ENCODE measurements at places on chromosomes 1 and 21.

DNA sequence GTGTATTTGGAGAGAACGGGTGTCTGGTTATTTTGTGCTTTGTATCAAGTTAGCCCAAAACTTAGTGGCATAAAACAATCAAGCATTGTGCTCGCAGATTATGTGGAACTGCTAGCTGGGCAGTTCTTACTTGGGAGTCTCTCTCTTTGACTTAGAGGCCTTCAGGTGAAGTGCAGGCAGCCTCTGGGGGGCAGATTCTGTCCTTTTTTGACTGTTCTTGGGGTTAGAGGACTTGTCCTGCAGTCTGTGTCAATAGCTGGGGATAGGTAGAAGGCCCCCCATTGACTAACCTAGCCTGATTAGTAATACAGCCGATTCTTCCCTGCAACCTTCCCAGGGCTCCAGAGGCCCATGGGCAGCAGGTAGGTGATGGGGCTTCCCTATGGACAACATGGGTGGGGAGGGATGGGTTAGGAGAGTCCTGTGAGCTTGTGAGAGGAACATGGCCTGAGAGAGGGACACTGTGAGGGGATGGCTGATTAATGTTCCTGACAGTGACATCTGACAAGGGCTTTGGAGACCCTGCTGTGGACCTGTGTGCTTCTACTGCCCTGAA lies 37.2 kb upstream of the ACOT11 start:
- DNase-seq: no peak

DNA sequence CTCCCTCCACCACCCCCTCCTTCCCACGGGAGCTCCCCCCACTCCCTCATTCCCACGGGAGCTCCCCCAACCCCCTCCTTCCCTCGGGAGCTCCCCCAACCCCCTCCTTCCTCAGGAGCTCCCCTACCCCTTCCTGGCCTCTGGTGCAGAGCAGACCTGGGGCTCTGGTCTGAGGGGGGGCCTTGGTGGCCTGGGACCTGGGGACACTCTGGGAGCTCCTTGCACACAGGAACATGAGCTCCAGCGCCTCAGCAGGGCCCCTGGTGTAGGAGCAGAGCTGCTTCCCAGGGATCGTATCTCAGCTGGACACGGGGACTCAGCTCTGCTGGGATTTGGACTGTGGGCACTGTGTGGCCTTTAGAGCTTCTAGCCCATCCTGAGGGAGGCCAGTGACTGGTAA lies 19.7 kb upstream of the PRSS38 start:
- no peak for DNase-seq

GRCh38 chr1:205477121-205477758 lies 21.4 kb upstream of the BLACAT1 start:
- no peak for DNase-seq

- peak; percentile 60 for DNase-seq
Observed at GRCh38 chr1:36157115-36157903, 1.3 kb downstream of the MAP7D1 start.

- DNase-seq: no peak
Observed at GRCh38 chr1:203511930-203512329, 18.0 kb downstream of the OPTC start.

GRCh38 chr21:42654179-42654912 lies 925 bp downstream of the PDE9A start:
- DNase-seq: peak; percentile 78

- DNase-seq: no peak
Observed at GRCh38 chr1:224782281-224783000, 147.0 kb upstream of the DNAH14 start.

DNA sequence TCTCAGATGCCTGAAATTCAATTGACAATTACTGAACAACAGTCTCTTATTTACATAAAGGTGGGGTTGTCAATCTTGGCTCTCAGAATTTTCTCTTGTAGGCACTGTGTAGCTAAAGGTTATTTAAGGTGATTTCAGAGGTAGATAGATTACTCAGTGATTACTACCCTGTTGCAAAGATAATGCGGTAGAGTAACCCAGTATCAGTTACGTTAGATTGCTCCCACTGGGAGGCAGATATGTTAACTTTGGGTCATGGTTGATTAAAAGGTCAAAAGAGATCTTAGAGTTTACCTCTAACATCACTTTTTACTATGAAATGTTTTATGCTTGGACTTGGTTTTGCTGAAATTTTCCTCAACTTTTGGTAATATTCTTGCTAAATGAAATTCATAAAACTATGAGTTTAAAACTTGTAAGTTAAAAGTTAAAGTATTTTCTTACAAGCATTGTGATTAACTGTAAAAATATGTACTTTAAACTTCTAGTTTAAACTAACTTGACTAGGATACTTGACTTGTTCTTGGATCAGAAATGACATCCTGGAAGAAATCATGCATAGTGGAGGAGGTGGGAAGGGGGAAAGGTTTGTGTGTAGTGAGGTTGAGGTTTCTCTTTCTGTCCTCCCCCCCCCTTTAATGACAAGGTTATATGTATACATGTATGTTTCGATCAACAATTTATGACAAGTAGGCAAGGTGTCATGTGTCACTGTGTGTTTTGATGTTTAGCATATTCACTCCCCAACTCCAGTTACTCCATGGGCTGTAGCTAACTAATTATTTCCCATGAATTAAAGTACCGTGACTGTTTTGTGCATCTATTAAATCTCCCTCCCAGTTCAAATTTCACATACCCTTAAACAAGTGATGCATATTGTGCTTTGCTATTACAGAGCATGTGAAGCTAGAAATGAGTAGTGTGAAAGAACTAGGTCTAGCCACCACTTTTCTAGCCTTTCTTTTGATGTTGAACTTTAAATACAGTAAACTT lies 2.9 kb downstream of the LAMC1 start:
- DNase-seq: peak; percentile 39

GRCh38 chr1:147238053-147238902 lies 4.2 kb upstream of the CHD1L start:
- DNase-seq: no peak

DNA sequence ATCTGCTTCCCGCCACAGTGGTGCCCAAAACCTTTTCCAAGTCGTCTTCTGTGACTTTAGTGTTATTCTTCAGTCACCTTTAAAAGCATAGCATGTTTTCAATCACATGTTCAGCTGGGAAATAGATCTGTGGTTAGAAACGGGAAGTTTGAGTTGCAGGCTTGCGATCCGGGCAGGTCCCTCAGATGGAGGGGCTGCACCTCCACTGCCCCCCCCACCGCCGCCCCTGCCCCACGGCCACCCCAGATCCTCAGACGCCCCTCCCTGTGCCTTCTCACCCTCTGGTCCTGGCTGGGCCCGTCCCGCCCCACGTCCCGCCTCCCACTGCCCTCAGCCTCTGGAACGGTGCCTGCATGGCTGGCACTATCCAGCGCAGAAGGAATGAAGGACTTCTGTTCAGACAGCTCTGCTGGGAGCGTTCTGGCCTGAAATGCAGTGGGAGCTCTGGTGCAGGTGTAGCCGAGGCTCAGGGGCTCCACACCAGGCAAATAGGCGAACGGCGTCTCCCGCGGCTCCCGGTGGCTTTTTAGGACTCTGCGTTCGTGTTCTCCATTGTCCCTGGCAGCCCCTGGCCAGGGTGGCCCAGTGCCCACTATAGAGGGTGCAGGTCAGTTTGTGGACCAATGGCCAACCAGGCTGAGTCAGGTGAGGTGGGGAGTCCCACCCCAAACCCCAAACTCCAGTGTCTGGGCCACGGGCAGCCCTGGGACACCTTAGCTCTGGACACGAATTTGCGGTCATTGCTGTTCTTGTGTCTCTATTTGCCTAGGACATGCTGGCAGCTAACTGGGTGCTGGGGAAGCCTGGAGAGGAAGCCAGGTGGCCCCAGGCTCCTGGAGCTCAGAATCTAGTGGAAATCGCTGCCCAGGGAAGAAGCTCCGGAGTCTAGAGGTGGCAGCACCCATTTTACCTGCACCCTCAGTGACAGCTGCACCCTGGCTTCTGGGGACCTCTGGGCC lies 67.1 kb downstream of the FAAP20 start:
- DNase-seq: no peak

DNA sequence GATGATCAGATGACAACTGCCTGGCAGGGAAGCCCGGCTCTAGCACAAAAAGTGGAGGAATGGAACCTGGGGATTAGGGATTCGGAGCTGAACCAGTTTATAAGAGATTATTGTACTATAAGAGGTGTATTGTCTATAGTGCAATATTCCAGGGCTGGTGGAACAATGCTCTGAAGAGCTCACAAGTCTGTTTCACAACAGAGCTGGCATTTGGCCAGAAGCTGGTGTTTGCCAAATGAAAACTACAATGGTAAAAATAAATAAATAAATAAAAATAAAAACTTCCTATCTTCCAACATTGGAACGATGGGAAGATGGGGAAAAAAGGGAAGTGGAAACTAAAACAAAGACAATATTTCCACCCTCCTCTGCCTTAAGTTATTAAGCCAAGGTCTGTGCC lies 73.5 kb downstream of the CHODL start:
- no peak for DNase-seq

GRCh38 chr1:171429137-171429536 lies 56.2 kb upstream of the PRRC2C start:
- no peak for DNase-seq

GRCh38 chr1:116769104-116769452 lies 14.8 kb downstream of the CD2 start:
- no peak for DNase-seq

DNA sequence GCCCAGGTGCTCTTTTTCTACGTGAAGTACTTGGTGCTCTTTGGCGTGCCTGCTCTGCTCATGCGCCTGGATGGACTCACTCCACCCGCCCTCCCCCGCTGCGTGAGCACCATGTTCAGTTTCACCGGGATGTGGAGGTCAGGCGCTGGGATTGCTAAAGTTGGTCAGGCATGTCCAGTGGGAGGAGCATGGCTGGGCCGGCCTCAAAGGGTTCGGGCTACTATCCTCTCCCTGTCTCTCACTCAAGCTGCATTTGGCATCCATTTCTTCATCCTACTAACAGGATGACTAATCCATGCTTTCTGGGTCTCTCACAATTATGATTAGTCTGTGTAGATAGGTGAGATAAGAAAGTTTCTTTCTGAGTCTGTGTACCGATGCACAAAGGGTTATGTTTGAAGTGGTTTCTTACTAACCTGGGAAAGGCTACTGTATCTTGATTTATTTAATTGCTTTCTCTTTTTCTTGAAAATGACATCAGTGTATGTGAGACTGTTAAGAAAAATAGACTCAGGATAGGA lies 135.9 kb downstream of the HHAT start:
- no peak for DNase-seq

GRCh38 chr21:44846485-44847260 lies 26.8 kb downstream of the PTTG1IP start:
- peak; percentile 42 for DNase-seq

DNA sequence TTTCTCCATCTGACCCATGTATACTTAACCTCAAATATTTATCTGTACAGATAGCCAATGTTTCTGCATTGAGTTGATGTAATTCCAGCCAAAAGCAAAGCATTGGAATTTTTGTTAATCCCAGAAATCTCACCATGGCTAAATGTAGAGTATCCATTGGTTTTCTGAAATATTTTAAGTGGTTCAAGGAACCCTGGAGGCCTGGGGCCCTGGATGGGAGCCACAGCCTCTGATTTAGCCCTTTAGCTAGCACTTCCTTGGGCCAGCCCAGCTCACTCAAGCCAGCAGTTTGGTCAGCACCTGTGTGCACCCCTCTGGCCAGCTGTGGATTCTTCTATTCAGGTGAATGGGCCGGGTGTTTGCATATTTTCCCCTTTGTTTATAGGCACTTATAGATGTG lies 18.8 kb upstream of the EPS8L3 start:
- DNase-seq: peak; percentile 61

GRCh38 chr21:37645848-37646247 lies 270.4 kb downstream of the KCNJ6 start:
- no peak for DNase-seq

- DNase-seq: no peak
Observed at GRCh38 chr1:61253059-61253735, 170.8 kb downstream of the NFIA start.

- no peak for DNase-seq
Observed at GRCh38 chr1:219757890-219758289, 145.0 kb upstream of the ZC3H11B start.

DNA sequence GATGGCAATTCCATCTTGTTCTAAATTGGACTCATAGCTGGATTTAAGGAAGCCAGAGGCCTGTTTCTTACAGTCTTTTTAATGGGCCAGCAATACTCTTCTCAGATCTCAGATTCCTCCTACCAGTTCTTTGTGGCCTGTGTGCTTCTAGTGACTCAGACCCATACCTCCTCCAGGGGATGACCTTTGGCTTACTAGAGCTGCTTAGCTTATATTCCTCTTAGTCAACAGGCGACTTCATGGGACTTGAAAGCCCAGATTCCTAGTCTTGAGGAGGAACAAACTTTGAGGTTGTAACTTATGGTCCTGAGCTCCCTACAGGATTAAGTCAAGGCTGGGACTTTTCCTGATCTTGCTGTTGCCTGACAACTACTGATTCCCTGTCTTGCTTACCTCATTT lies 12.4 kb upstream of the PAPPA2 start:
- DNase-seq: no peak

DNA sequence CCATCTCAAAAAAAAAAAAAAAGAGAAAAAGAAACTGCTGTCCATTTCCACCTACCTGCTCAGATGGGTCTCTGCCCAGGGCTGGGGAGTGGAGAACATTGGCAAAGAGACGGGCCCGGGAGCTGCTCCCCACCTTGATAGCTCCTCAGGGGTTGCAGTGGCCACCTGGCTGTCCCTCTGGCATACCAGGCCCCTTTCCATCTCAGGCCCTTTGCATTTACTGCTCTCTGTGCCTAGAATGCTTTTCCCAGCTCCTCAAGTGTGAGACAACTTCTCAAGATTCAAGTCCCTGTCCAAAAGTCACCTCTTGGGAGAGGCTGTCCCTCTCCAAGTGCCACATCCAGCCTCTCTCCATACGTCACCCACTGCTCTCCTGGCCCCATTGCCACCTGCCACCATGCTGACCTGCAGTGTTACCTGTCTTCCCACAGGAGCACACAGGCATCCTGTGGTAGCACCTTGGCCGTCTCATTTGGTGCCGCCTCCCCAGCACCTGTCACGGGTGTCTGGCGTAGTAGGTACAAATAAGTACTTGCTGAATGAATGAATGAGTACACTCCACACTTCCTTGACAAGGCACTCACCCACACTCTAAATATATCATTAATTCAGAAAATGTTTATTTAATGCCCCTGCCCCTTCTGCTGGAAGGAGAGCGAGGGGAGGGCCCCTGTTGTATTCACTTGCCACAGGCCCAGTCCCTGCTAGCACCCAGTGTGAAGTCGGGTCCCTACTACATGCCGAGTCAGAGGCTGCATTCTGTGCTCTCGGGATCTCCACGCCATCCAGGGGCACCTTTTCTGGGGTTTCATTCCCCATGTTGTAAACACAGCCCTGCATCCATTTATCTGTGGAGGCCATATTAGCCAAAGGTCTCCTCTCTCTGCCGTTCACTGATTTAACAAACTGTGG lies 48.8 kb downstream of the DISP3 start:
- DNase-seq: no peak
